ENCODE measurements at places on chromosomes 16 and 17.

DNA sequence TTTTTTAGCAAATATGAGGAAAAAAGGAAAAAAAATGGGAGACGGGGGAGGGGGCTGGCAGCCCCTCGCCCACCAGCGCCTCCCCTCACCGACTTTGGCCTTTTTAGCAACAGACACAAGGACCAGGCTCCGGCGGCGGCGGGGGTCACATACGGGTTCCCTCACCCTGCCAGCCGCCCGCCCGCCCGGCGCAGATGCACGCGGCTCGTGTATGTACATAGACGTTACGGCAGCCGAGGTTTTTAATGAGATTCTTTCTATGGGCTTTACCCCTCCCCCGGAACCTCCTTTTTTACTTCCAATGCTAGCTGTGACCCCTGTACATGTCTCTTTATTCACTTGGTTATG is 1.2 kb upstream of the TMEM88 start:
- no peak for DNase-seq

DNA sequence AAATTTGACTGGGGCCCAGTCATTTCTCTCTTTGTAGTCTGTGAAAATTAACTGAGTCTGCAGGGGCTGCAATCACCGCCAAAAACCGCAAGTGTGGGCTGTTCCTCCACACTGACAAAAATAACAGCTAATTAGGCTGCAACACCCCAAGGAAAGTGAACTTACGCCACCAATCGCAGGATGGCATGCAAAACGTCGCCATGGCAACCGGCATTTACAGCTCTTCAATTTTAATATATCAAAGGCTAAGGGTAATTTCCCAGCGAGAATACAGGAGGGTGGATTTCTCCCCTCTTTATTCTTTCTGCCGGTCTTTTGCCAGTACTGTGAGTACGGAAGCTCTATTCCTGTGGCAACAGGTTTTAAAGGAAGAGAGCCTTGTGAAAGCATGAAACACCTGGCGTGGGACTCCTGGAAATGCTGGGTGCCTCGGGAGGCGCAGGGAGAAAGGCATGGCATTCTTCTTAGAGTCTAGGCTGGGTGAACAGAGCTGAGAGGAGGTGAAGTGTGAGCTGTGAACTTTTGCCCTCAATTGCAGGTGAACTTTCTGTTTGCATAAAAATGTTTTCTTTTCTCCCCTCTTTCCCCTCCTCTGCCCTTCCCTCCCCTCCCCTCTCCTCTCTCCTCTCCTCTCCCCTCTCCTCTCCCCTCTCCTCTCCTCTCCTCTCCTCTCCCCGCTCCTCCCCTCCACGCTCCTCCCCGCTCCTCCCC is 399.7 kb downstream of the XYLT1 start:
- peak; percentile 85 for DNase-seq

GRCh38 chr16:30346286-30346685 is 8.8 kb downstream of the CD2BP2 start:
- DNase-seq, result no peak

GRCh38 chr16:31476303-31477219 is 4.6 kb downstream of the TGFB1I1 start:
- peak; percentile 91 for DNase-seq
